ENCODE measurements at places on chromosomes 6 and 20.

- no peak for DNase-seq
Measured at GRCh38 chr20:31721408-31722256, 1.0 kb downstream of the BCL2L1 start.

DNA sequence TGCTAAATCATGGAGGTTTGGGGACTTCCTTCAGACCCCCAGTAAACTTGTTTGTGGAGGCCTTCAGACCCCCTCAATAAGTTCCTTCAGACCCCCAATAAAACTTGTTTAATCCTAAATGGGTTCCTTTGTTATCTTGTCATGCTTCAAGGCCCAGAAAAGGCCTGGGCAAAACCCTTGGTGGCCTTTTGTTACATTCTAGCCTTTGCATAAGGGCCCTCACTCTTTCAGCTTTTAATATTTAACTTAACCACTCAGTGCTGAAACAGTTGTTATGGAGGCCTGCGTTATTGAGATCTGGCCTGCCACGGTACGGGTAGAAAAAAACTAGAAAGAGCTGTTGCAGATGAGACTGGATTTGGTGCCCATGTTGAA lies 4.3 kb upstream of the DYNLRB1 start:
- no peak for DNase-seq

DNA sequence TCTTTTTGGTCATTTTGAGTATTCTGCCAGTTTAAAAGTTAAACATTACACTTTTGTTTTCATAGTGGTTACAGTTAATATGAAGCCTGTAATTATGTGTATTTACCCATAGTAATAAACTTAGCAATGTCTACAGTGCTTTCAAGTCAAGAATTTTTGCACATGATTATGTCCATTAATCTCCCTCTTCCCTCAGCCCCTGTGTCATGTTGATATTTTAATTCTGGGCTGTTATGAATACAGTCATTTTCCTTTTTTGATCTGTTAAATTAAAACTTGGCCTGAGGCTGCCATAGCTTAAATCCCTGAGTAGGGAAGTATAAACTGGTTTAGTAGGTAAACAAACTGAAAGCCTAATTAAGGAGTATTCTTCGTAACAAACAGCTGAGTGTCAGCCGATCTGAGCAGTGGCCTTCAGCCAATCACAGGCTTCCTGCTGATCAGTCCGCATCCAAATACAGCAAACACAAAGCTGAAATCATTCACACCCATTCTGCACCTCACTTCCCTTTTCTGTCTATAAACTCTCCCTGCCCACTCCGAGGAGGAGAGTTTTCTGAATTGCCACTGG lies 9.5 kb upstream of the SFT2D1 start:
- DNase-seq = no peak

DNA sequence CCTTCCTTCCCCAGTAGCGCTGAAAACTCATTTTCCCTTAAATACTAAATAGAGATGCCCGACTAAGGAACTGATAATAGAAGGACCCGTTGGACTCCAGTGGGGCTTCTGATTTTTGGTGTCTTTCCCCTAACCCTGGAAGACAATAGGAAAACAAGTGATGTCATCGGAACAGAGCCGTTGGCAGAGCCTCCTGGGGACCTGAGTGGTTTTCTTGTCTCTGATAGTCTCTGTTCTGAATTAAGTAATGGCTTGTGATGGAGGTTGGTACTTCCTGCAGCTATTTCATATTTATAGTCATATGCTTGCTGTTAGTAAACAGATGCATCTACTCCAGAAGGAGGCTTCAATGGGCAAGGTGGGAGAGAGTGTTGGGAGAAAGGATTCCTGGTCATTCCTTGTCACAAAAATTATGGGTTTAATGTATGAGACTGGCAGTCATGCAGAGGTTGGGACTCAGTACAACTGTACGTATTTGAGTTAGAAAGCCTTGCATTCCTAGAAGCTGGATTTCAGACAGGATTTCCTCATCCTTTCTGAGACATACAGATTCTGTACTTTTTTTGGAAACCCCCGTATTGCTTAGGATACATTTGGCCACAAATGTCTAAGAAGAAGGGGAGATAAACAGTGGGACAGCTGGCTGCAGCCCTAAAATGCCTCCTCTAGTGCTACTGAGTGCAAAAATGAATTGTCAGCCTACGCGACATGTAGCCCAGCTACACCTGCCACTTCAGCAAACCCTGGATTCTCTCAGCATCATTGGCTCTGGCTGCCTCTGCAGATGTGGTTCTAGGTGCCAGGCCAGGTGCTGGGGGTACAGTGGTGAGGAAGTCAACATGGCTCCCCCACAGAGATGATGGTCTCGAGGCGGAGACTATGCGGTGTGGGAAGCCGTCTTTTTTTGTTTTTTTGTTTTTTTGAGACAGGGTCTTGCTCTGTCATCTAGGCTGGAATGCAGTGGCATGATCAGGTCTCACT lies 38.1 kb downstream of the CDS2 start:
- DNase-seq = no peak

GRCh38 chr20:51560550-51561307 lies 18.2 kb upstream of the NFATC2 start:
- no peak for DNase-seq

GRCh38 chr20:24651976-24652345 lies 182.5 kb downstream of the SYNDIG1 start:
- DNase-seq = no peak

DNA sequence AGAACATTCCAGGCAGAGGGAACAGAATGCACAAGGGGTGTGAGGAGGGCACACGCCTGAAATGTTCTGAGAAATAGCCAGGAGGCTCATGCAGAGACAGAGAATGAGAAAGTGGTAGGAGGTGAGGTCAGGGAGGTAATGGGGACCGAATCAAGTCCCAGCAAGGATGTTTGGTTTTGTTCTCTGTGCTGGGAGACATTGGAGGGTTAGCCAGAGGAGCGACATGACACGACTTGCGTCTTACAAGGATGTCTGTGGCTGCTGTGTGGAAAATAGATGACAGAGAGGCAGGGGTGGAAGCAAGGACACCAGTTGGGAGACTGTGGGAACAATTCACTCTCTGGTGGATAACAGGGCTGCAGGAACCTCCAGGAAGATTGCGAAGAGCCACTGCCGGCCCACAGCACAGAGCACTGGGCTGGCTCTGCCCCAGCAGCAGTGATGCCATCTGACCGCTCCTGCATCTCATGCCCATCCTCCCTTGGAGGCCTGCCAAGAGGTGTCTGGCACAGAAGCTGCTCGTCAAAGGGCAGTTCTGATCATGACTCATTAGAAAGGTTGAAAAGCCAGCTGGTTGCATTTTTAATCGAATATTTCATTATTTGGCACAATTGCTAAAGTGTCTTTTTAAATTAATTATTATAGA lies 57.7 kb upstream of the CD83 start:
- no peak for DNase-seq

- no peak for DNase-seq
Measured at GRCh38 chr20:51392614-51393186, 149.8 kb downstream of the NFATC2 start.

DNA sequence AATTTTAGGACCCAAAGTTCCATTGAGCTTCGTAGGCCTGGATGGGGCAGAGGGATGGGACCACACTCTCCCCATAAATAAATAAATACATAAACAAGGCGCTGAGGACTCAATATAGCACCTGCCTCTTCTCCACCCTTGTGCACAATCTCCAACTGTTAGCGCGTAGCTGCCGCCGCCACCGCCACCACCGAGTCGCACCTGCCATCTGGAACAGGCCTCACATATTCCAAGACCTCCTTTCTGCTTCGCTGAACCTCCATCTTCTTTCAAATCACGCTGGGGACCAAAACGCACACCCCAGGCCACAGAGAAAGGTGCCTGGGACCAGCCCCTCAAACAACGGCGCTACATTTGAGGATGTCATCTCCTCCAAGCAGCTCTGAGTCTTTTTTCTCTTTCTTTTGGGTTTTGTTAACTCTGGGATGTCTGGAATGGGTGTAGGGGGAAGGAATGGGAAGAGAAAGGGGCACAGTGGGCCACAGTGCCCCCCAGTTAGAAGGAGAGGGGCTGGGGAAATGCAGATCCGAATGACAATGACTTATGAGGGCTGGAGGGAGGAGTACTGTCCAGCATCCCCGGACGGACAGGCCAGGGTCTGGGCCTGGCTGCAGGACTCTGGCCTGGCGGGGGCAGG lies 49.7 kb downstream of the NOL4L start:
- DNase-seq = no peak

- DNase-seq = peak; percentile 28
Measured at GRCh38 chr20:52150440-52151258, 40.9 kb downstream of the ZFP64 start.

GRCh38 chr6:6557886-6558285 lies 30.6 kb upstream of the LY86 start:
- DNase-seq = no peak

DNA sequence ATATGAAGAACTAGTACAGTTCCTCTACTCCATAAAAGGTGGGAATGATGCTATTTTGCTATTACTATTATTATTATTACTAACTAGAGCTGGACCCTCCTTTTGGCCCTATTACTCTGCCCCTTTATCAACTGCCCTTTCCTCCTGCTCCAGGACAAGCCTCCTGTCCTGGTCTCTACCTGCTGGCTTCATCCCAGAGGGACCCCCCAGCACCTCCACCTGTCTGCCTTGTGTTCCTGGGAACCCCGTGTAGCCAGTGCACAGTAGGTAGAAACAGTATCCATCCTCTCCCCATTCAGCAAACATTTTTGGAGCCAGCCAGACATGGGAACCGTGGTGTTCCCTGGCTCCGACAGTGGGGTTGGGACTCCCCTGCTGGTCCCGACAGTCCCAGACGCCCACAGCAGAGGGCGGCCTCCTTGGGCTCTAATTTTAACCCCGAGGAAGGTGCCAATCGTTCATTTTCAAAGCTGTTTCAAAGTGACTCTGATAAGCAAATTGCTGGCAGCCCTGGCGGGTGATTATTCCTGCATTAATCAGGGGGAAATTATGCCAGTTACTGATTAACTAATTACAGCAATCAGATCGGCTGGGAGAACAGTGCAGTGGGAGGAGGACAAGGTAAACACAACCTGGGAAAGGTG lies 44.2 kb upstream of the MDGA1 start:
- DNase-seq = no peak

DNA sequence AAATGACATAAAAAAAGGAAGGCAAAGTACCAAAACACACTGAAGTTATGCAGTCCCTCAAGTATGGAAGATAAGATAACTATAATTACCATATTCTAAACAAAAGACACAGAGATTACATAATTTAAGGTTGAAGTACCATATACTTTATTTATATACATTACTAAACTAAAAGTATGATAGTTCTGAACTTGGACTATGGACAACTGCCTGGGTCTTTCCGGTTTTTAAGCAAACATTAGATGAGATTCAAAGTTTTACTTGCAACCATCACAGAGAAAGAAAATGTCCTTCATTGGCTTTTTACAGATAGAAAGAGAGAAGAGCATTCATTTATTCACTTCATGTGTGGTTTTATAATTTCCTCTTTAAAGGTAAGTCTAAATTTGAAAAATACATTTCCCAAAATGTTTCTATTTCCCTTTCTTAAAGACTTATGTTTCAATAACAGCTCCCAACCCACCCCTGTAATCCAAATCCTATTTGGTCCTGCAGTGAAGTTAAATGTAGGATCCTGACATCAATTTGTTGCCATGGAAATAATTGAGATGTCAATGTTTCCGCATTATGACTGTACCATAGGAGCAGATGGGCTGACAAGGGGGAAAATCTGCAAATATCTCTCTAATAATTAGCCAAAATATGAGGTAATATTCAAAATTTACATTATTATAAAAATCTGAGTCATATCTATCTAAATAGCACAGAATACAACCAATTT lies 63.7 kb downstream of the PTPRK start:
- no peak for DNase-seq
